ENCODE measurements at places on chromosomes 5 and 9.

- no peak for DNase-seq
Measured at GRCh38 chr5:1737790-1738405, 61.7 kb downstream of the MRPL36 start.

DNA sequence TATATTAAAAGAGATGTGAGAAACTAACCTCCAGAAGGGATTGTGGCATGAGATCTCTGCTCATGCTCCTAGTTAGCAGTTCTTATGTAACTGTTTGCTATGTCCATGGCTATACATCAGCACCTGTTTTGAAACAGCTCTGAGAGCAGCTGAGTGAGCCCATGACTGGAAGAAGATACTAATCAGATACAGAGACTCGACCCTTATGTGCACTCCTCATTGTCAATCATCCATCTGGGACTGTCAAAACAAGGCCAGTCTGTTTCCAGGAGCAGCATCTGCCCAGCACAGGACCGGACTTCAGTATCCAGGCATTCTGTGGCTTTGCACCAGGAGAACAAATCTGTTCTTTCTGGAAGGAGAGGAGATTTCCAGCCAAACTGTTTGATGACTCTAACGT is 77.7 kb downstream of the EFNA5 start:
- DNase-seq: no peak

GRCh38 chr5:109703829-109704228 is 14.1 kb downstream of the MAN2A1 start:
- DNase-seq: no peak

GRCh38 chr9:23741351-23741750 is 84.7 kb downstream of the ELAVL2 start:
- DNase-seq: no peak

- DNase-seq: no peak
Measured at GRCh38 chr5:45684118-45684517, 12.1 kb downstream of the HCN1 start.

- DNase-seq: no peak
Measured at GRCh38 chr5:132022737-132023136, 11.3 kb upstream of the ACSL6 start.

Data from esophagus squamous epithelium (tissue), 5 donors.